ENCODE measurements at places on chromosomes 6 and 20. TPM values are rescaled to one million over a fixed set of nuclear protein-coding genes. Genes with fewer than 3 reads are reported as not detected.
A peak's percentile ranks its signal among the peaks of the same experiment; 100 is the strongest.

GRCh38 chr20:62872862-62873261, 11.2 kb upstream of the TCFL5 start:
- no peak for DNase-seq

DNA sequence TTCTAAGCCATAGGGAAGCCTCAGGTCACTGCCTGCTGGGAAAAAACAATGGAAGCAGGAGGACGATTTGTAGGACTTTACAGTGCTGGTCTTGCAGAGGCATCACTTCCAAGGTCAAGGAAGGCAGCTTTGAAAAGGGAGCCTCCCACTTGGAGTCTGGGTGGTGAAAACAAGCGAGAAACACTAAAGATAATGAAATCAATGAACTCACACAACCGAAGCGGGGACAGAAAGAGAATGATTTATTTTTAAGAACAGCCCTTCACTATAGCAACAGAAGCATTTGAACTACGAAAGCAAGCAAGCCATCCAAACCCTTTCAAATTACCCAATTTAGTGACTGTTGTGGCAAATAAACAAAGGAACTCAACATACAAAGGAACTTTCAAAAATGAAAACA, 227.5 kb downstream of the THBS2 start:
- no peak for DNase-seq

The KCNK16 gene
- total RNA-seq = 41.1 TPM

GRCh38 chr6:166614589-166614988, 12.5 kb downstream of the RPS6KA2 start:
- no peak for DNase-seq

DNA sequence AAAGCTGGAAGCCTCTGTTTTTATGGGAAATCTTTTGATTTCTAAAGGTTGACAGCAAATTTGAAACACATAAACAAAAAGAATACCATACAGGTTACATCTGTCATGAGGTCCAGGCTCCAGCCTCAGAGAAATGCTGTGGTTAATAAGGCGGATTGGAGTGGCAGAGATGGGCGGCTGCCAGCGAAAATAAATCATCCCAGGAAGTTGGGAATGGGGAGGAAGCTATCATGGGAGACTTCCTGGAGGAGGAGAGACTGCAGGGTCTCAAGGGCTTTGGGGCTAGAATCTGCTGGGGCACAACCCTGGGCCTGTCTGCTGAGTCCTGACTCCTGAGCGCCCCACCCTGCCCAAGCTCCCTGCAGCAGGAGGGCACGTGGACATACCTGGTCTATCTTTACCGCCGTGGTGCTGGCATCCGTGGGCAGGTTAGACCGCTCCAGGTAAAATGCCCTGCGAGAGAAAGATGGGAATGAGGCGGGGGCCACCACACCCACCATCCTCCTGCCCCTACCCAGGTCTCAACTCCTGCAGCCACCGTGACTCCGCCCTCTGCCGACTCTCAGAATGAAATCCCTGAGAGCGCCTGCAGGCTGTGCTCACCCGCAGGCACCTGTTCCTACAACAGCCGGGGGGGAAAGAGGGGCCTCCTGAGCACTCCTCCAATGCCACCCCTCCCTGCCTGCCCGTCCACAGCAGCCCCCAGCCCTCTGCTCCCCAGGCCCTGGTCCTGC, 197.3 kb downstream of the PREX1 start:
- DNase-seq = no peak

GRCh38 chr6:17101422-17102257, at the start of gene STMND1:
TSS of gene STMND1 (plus strand) at chr6:17102050. CDS start at chr6:17102258, 208 bp downstream.
- DNase-seq = peak; percentile 71

DNA sequence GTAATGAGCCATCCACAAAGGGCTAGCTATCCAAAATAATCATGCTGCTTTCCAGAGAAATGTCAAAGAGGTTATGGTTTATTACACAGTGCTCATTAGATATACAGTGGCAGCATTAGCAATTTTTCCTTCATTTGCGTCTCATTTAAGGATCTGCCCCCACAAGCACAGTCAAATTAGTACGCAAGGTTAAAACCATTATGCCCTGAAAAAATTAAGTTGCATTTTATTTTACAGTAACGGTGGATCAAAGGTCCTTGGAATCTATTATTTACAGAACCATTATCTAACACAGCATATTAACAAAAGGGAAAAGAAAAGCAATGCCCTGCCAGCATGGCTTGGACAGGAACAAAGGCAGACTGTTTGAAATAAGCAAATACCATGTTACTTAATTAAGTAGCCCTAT, 144.8 kb downstream of the PDSS2 start:
- DNase-seq = no peak

The ERVFRD-1 gene
- total RNA-seq = not detected

GRCh38 chr6:52317841-52318581, 33.5 kb upstream of the MCM3 start:
- no peak for DNase-seq

The ANKRD66 gene
- 0.34 TPM for total RNA-seq

The FOXO3 gene
- total RNA-seq = 43.3 TPM

The SAMD5 gene
- 9.2 TPM for total RNA-seq

DNA sequence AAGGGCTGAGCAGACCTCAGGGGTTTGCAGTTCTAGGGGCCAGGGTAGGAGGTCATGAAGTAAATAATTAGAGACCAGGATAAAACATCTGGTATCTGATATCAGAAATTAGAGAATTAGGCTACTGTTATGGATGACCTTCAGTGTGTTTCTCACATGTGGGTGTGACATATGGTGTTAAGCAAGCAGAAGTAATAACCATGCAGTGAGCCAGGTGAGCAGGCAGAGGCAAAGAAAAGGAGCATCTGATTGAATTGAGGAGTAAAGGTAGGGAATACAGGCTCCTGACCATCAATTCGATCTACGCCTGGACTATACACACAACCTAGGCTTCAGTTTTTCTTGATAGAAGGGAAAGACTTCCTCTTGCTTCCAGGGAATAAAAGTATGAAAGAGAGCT, 34.7 kb upstream of the MAP3K7 start:
- no peak for DNase-seq

Data from type B pancreatic cell (in vitro differentiated cells).